ENCODE measurements at places on chromosomes 1 and 21. TPM values are rescaled to one million over a fixed set of nuclear protein-coding genes. Genes with fewer than 3 reads are reported as not detected.

Gene CHRM3
- polyA plus RNA-seq = 2.6 TPM

Gene TMPRSS2
- not detected for polyA plus RNA-seq

Gene RHCE
- 1.7 TPM for polyA plus RNA-seq

Gene CRABP2
- polyA plus RNA-seq = 367 TPM

Gene SFN
- 110 TPM for polyA plus RNA-seq

Gene FMO5
- polyA plus RNA-seq = 4.6 TPM

Gene S100A1
- 15.0 TPM for polyA plus RNA-seq

Measured in muscle of arm (tissue), 14 donors.